GM12878 (cell line): ENCODE measurements at places on chromosomes 1 and 21.

DNA sequence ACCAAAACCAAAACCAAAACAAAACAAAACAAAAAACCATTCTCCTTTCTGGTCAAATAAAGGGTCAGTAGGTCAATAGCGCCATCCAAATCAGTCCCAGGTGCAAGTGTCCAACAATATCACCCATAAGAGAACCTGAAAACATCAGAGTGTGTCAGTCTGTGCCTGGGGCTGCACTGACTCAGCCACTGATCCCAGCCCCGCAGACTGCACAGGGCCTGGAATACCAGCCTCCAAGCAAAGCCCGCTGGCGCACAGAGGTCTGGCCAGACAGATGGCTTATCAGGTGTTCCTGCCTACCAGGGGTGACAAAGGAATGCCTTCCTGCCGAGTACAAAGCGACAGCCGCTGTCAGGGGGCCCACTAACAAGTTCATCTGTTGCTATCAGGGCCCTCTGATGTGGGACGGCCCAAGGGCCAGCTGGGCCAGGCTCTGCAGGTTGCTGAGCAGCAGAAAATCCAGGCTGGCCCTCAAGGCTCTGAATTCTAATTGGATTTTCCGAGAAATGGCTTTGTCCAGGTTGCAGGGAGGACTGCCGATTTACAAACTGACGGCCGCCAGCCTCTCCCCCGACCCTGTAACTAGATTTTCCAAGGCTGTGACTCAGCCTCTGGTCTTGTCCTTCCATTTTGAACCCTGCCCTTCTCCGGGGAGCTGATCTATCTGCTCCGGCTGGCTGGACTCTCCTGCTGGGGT is 13.7 kb upstream of the TMEM51 start:
- DNase-seq, result no peak

DNA sequence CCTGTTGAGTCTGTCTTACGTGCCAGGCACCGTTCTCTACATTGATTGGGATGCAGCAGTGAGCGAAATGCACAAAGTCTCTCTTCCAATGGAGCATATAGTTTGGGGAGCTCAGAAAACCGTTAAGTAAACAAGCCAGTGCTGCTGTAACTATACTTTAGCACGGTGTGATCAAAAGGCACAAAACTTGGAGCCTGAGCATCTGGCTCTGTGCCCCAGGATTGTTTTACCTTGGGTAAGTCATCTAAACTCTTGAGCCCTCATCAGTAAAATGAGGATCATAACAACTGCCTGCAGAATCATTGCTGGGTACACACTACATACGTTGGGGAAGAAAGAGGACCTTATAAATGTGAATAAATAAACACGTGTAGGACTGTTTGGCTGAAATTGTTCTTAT is 1.8 kb downstream of the HHIPL2 start:
- DNase-seq, result no peak

- DNase-seq, result no peak
Measured at GRCh38 chr1:70863239-70863638, 184.4 kb downstream of the PTGER3 start.

GRCh38 chr1:4425892-4426291 is 228.5 kb upstream of the AJAP1 start:
- DNase-seq, result no peak

GRCh38 chr1:231611111-231611510 is 15.5 kb upstream of the DISC1 start:
- no peak for DNase-seq

DNA sequence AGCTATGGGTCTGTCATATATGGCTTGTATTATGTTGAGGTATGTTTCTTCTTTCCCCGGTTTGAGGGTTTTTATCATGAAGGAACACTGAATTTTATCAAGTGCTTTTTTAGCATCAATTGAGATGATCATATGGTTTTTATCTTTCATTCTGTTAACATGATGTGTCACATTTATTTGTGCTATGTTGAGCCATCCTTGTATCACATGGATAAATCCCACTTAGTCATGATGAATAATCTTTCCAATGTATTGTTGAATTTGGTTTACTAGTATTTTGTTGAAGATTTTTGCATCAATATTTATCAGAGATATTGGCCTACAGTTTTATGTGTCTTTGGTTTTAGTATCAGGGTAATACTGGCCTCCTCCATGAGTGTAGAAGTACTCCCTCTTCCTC is 61.7 kb downstream of the GPR137B start:
- no peak for DNase-seq

DNA sequence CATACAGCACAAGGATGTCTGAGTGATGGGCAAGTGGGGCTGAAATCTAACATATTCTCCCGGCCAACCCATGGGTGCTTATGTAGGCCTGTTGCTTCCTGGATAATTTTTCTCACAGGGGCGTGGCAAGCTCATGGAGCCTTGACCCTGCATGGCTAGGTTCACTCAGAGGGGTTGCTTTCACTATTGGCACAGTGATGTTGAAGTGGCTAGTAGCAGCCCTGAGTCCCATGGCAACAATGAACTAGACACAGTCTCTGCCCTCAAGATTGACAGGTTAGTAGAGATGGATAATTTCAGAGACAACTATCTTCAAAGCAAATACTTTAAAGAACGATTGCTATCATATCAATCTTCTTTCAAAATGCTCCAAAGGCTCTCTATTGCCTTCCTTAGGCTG is 6.5 kb upstream of the MAB21L3 start:
- no peak for DNase-seq

DNA sequence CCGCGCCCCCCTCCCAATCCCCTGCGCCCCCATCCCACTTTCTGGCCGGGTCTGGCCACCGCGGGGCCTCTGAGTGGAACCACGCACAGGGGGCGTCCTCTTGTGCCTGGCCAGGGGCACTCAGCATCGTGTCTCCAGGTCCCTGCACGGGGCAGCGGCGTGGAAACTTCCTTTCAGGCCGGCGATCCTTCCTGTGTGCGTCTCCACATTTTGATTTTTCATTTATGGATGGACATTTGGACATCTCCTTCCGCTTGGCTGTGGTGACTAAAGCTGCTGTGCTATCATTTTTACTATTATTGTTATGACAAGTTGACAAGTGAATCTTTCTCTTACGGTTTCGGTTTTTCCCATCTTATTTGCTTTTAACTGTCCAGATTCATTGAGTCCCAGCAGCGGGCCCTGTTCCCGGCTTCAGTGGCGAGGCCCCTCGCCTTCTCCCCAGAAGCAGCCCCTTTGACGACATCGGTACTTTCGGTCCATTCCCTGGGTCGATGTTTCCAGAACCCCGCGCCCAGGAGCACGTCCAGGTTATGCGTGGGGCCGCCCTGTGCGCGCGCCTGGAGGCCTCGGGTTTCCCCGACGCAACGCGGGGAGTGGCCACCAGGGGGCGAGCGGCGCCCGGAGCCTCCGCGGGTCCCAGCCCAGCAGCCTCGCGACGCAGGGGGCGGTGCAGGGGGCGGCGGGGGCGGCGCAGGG is 12.4 kb upstream of the SLC19A1 start:
- peak; percentile 23 for DNase-seq

DNA sequence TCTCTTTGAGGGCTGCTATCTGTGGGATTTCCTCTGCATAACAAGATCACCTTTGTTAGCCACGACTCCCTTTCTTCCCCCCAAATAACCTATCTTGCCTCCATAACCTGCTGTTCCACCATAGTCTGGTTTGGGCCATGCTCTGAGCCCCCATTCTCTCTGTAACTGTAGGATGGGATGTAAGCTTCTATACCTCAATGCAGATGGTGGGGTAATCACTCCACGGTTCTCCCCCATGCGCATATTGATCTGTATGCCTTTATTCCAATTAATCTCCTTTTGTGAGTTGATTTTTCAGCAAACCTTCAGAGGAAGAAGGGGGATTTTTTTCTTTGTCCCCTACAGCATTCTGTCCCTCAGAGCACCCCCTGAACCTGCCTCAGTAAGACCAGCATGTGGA is 170.1 kb upstream of the IRF2BP2 start:
- no peak for DNase-seq

DNA sequence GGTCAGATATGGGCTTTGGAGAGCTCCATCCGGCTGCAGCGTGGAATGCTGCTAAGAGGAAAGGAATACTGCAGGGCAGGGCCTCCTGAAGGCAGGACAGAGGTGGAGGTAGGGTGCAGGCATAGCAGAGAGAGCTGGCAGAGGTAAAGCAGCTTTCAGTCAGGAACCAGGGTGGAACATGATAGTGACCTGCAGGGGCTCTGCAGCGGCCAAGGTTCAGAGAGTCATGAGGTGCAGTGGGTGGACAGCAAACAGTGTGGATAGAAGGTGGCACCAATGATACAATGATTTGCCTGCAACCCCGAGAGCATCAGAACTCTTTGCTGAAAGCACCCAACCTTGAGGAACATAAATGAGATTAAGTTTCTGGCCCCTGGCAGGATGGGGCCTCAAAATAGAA is 119.3 kb downstream of the BEND5 start:
- DNase-seq, result no peak

GRCh38 chr1:162029157-162029556 is 5.5 kb upstream of the OLFML2B start:
- no peak for DNase-seq

- no peak for DNase-seq
Measured at GRCh38 chr1:152444045-152444444, 30.0 kb upstream of the CRNN start.

- DNase-seq, result no peak
Measured at GRCh38 chr1:52551507-52552235, 1.2 kb downstream of the TUT4 start.

GRCh38 chr21:44458971-44459711 is 3.8 kb downstream of the LRRC3 start:
- DNase-seq, result no peak

- no peak for DNase-seq
Measured at GRCh38 chr1:30929944-30930525, 21.5 kb upstream of the SDC3 start.

GRCh38 chr1:101739826-101740330 is 256.8 kb downstream of the OLFM3 start:
- DNase-seq, result no peak

GRCh38 chr1:241883159-241883558 is 35.2 kb downstream of the EXO1 start:
- no peak for DNase-seq

DNA sequence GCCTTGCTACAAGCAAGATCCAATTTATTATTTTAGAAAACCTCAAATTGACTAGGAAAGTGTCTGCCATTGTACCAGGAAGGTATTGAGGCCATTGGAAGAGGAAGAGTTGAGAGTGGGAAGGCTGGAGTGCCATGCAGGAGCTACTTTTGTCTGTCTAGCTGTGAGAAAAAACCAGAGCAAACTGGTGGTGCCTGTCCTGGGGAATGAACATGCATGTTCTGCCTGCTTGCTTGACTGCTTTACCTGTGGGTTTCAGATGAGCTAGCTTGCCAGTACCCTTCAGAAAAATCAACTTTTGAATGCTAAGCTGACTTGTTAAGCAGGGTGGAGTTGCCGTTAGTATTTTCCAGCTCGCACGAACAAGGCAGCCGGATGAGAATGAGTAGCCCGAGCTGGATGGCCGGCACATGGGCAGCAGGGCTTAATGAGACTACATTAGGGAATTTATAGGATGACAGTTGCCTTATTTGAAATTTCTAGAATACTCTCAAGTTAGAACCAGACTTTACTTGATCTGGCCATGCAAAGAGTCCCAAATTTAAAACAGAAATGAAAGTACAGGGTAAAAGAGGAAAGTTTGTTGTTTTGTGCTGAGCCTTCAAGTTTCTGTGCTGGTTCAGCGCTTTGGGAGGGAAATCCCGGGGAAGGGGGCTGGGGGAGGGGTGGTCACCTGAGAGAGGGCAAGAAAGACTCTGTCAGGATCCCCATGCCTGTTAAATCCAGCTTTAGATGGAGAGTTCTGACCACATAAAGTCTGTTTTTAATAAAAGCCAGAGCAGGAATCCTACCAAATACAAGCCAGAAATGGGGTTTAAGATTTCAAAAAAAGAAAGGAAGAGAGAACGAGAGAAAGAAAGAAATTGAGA is 29.6 kb upstream of the C1orf105 start:
- DNase-seq, result peak; percentile 96

GRCh38 chr1:44881011-44881632 is 38.1 kb upstream of the PTCH2 start:
- DNase-seq, result no peak

DNA sequence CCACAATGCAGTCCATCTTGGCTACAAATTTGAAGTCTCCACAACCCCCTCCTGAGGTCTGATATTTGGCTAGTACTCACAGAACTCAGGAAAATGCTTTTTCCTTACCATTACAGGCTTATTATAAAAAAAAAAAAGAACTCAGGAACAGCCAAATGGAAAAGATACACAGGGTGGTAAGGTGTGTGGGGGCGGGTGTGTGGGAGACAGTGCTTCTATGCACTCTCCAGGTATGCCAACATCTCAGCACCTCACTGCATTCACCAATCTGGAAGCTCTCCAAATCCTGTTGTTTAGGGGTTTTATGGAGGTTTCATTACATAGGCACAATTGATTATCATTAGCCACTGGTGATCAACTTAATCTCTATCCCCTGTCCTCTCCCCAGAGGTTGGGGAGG is 126.9 kb downstream of the FAF1 start:
- no peak for DNase-seq

GRCh38 chr1:12134716-12135115 is 32.1 kb upstream of the TNFRSF1B start:
- no peak for DNase-seq

- DNase-seq, result no peak
Measured at GRCh38 chr1:41898191-41898713, 20.5 kb downstream of the HIVEP3 start.

- DNase-seq, result no peak
Measured at GRCh38 chr1:160580221-160580812, 1.0 kb upstream of the CD84 start.

- DNase-seq, result peak; percentile 19
Measured at GRCh38 chr1:33180226-33180910, 1.5 kb downstream of the TRIM62 start.

DNA sequence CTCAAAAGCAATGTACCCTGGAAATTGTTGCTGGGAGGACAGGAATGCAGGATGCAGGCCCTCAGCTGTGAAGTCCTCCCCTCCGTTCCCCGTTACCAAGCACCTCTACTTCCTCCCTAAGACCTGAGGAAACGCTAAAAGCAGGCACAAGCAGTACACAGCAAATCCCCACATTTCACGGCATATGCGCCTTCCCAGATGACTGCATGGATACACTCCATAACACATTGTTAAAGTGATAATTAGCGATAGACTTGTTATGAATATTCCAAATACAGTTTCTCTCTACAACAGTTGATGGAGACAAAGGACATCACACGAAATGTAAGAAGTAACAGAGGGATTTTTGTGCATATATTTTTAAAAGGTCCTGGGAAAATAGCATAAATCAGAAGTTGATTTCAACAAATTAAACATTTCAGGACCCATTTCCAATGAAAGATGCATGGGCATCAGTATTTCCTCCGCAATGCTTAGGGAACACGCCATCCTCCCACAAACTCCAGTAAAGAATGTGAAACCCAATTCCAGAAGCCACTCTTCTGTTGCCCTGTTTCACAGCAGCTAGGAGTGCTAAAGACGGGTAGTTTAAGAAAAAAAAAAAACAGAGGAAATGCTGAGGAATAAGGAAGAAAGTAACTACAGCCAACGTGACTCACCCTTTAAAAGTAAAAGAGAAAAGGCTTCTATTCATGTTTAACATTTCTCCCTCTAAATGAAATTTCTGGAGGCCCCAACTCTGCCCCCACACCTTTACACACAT is 75.5 kb downstream of the HIVEP3 start:
- no peak for DNase-seq

GRCh38 chr1:18819203-18819602 is 40.3 kb downstream of the TAS1R2 start:
- no peak for DNase-seq
